ENCODE measurements at places on chromosomes 5 and 9.

GRCh38 chr9:81492710-81493447, 196.5 kb downstream of the TLE1 start:
- no peak for DNase-seq

GRCh38 chr5:41459557-41459956, 50.8 kb downstream of the PLCXD3 start:
- no peak for DNase-seq

DNA sequence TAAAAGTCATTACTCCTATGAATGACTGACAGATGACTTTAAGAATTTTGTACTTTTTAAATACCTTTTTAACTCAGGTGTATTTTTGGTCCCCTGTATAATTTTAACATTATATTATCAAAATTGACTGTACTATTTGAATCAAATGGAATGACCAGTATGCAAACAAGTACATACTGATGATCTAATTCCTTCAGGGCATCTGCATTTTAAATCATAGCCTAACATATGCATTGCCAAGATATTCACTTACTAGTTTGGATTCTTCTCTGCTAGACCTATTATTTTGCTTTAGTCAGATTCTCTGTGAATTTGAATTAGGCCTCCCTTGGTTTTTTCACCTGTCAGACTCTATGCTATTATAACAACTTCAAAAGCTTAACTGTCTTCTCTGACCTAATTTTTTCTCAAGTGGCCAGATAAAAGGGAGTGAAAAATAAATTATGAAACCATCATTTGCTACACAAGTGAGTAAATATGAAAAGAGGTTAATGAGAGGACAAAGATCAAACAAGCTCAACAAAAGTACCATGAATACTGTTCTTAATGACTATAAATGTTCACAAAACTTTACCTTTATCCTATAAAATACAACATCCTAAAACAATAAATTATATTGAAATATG, 1505.2 kb upstream of the CDH9 start:
- DNase-seq = no peak

DNA sequence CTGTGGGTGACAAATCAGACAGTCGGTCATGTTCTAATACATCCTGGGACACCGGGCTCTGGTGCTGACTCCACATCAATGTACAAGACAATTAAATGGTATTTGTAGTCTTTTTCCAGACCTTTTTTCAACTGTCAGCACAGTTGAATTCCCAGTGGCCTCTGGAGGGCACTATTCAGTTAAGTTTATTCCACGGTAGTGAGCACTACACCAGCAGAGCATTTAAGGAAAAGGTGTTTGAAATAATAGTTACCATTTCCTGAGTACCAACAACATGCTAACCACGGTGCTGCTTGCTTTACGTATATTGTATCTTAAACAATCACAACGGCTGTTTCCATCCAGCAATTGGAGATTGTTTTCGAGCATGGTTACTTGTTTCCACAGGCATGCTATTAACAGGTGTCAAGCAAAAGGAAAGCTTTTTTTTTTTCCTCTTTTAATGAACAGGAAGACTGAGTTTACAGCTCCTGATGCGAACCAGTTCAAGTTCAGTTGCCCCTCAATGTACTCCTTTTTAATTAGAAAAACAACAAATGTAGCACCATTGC, 186.7 kb downstream of the PDZD2 start:
- DNase-seq = peak; percentile 49

DNA sequence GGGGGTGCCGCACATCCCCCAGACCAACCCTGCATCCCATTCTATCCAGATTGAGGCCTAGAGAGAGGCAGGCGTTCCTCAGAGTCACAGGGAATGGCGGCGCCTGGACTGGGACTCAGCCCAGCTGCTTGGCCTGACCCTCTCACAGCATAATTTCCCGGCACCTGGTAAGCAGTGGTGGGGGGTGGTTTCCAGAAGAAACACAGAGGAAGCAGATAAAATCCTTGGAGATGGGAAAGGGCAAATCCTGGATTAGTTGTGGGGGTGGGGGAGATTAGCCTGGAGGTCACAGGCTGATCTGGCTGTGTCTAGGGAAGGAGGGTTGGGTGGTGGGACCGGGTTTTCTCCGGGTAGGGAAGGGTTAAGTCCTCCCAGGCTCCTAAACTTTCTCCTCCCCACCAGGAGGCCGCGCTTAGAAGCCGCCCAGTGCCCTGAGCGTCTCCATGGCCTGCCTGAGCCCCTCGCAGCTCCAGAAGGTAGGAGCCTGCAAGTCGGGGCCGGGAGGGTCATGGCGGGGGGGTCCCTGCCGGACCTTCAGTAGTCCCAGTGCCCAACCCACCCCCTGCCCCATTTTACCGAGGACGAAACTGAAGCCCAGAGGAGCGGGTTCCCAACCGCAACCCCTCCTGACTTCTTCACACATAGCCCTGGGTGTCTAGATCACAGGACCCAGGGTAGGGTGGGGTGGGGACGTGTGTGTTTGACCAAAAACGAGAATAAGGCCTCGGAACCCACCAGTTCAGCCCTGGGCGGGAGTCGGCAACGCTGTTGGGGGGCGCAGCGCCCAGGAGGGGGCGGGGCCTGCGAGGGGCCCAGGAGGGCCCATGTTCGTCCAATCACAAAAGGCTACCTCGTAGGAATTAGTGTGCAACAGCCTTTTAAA, 1.3 kb downstream of the PHYHD1 start:
- DNase-seq = peak; percentile 75

DNA sequence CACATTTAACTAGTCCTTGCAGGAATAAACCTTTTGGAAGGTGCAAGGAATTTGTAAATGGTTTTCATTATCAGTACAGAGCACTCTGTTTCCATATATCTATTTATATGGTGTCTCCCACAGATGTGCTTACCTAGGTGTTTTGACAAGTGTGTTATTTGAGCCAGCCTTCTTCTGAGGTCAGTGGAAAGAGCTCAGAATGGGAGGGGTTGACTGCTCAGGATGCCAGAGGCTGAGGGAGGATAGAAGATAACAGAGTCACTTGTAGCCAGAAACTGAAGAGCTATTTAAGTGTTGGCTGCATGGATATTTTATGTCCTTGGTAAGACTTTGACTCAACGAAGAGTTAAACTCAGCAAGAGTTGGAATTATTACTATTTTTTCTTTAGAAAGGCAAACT, 5.0 kb downstream of the CMYA5 start:
- no peak for DNase-seq

DNA sequence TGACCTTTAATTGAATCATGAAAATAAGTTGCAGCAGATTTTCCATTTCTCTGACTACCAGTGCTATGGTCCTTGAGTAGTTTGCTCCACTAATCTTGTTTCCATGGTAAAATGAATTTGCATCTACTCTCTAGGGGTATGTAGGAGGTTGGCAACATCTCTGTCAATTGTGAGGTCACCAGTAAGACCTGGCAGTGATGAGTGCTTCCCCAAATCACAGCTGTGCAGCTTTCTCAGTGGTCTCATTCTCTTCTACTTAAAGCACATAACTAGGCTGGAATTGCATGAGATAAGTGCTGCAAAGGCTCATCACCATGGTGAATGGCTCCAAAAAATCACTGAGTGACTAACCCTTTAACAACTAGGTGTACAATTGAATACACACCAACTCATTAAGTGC, 36.3 kb downstream of the ADAMTS19 start:
- DNase-seq = no peak

GRCh38 chr9:136958473-136958872, 6.4 kb downstream of the LCN12 start:
- no peak for DNase-seq

- DNase-seq = no peak
Measured at GRCh38 chr5:131466171-131466766, 168.8 kb downstream of the RAPGEF6 start.
